ENCODE measurements at places on chromosomes 11 and 22. TPM values are rescaled to one million over a fixed set of nuclear protein-coding genes. Genes with fewer than 3 reads are reported as not detected.

- DNase-seq = no peak
- no peak overlapping the region for H3K4me3 ChIP-seq
- no peaks in the 10 kb centered on the region for H3K27me3 ChIP-seq
- 0 out of 2 replicates have a peak, but pooled peaks cover 2% of the 10 kb centered on the region for H3K4me1 ChIP-seq
These were observed 13.1 kb downstream of the UBASH3B start for GRCh38 chr11:122668562-122669090.

- H3K27me3 ChIP-seq = no peaks in the 10 kb centered on the region
- H3K36me3 ChIP-seq = no peaks in the 10 kb centered on the region
- DNase-seq = no peak
- no peak overlapping the region for H3K27ac ChIP-seq
- H3K4me3 ChIP-seq = no peak overlapping the region
- peaks cover 11% of the 10 kb centered on the region for H3K4me1 ChIP-seq
These were observed 94.9 kb downstream of the FAR1 start for GRCh38 chr11:13763341-13763740.

GRCh38 chr11:133385781-133386180 lies 146.5 kb downstream of the OPCML start:
- H3K27me3 ChIP-seq = no peaks in the 10 kb centered on the region
- H3K36me3 ChIP-seq = no peaks in the 10 kb centered on the region
- DNase-seq = no peak
- peaks cover 12% of the 10 kb centered on the region for H3K4me1 ChIP-seq
- no peak overlapping the region for H3K27ac ChIP-seq

GRCh38 chr11:10067629-10068300 lies 226.3 kb downstream of the SBF2 start:
- peaks cover 28% of the 10 kb centered on the region for H3K4me1 ChIP-seq
- DNase-seq = no peak
- H3K4me3 ChIP-seq = no peak overlapping the region
- H3K27me3 ChIP-seq = no peaks in the 10 kb centered on the region

DNA sequence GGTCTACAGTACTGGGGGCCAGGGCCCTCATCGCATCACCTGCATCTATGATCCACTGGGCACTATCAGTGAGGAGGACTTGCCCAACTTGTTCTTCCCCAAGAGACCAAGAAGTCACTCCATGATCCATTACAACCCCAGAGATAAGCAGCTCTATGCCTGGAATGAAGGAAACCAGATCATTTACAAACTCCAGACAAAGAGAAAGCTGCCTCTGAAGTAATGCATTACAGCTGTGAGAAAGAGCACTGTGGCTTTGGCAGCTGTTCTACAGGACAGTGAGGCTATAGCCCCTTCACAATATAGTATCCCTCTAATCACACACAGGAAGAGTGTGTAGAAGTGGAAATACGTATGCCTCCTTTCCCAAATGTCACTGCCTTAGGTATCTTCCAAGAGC lies 3.8 kb upstream of the PPFIBP2 start:
- no peaks in the 10 kb centered on the region for H3K36me3 ChIP-seq
- DNase-seq = no peak
- H3K27me3 ChIP-seq = peaks cover 11% of the 10 kb centered on the region
- no peak overlapping the region for H3K4me3 ChIP-seq

- peaks cover 20% of the 10 kb centered on the region for H3K36me3 ChIP-seq
- H3K4me3 ChIP-seq = peak overlapping the region; percentile 57
- H3K27me3 ChIP-seq = peaks cover 22% of the 10 kb centered on the region
These were observed 1.1 kb upstream of the CD248 start for GRCh38 chr11:66317723-66318599.

DNA sequence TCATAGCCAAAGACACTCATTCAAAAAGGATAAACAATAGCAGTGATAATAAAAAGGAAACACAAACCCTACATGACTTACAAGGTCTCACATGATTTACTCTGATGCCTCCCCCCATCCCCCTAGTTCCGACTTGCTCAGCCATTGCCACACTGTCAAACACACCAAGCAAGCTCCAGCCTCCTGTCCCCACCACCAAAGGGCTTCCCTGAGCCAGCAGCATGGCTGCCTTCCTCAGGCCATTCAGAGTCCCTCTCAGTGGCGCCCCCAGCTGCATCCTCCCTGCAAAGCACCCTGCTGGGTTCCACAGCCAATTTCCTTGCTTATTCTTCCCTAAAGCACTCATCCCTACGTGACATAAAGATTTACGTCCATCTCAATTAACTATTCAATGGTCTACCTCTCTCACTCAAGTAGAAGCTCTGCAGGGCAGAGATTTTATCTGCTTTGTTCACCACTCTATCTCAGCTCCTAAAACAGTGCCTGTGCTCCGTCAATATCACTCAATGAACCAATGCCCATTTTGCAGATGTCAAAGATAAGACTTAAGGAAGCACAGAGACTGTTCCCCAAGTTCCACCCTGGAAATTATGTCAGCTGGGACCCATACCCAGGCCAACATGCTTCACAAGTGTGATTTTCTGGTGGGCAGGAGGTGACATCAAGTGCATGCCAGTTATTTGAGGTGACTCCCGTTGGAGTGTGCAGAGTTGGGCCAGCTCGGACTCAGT lies 106.9 kb downstream of the SYN3 start:
- H3K36me3 ChIP-seq = peaks cover 3% of the 10 kb centered on the region
- peak; percentile 55 for DNase-seq
- no peaks in the 10 kb centered on the region for H3K27me3 ChIP-seq
- no peak overlapping the region for H3K27ac ChIP-seq

DNA sequence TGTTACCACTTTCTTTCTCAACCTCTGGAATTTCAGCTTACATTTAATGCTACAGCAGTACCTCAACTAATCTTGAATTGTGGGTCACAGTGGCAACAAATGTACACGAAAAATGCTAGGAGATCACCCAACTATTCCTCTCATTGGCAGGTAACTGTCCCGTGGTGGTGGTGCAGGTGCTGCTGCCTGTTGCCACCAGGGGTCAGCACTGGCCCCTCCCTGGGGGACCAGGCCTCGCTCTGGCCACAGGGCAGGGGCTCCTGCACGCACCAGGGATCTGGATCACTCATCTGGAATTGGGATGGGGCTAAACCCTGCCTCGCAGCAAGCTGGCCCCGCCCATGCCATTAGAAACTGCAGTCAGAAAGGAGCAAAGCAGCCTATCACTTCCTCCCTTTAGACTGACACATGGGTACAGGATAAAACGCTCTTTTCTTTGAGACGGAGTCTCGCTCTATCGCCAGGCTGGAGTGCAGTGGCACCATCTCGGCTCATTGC lies 6.9 kb upstream of the POLDIP3 start:
- peaks cover 7% of the 10 kb centered on the region for H3K4me1 ChIP-seq
- H3K36me3 ChIP-seq = peaks cover 2% of the 10 kb centered on the region
- peak; percentile 91 for DNase-seq
- H3K27me3 ChIP-seq = no peaks in the 10 kb centered on the region
- H3K27ac ChIP-seq = no peak overlapping the region
- H3K4me3 ChIP-seq = no peak overlapping the region

GRCh38 chr11:1299621-1300020 lies 9.8 kb downstream of the TOLLIP start:
- H3K36me3 ChIP-seq = peaks cover 2% of the 10 kb centered on the region
- H3K4me3 ChIP-seq = no peak overlapping the region
- DNase-seq = no peak
- peaks cover 22% of the 10 kb centered on the region for H3K4me1 ChIP-seq

DNA sequence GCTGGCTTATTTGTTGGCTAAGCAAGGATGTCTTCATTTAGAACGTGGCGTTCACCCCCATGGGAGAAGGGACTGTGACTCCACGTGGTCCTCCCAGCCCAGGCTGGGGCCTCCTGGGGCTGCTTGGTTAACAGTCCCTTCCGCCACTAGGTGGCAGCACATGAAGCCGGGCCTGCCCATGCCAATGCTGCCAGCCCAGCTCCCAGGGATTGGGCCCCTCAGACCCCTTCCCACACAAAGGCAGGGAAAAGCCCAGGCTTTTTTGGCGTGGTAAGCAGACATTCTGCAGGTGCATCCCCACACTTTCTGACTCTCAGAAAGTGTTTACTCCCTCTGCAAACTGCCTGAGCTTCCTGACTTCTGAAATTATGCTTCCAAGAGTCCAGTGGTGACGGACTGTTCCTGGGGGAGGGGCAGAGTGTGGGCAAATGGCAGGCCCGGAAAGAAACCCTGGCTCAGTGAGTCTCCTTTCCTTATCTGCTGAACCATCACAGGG lies 3.1 kb downstream of the CBX6 start:
- H3K36me3 ChIP-seq = peaks cover 13% of the 10 kb centered on the region
- peaks cover 32% of the 10 kb centered on the region for H3K4me1 ChIP-seq
- H3K27ac ChIP-seq = no peak overlapping the region
- H3K27me3 ChIP-seq = no peaks in the 10 kb centered on the region
- DNase-seq = peak; percentile 91

DNA sequence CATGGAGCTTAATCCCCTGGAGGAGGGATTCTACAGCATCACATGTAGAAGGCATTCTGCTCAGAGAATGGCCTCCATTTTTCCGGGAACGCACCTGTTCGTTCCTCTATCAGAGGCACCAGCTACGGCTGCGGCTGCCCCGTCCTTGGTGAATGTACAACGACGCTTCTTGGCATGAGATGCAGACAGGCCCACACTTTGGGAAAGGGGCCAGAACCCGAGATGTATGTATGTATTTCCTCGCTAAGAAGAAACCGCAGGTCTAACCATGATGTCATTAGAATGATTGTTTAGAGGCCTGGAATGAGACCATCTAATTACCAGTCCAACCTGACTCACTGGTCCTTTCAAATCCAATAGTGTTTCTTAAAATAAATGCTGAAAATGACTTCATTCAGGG lies 1293.4 kb downstream of the TBC1D22A start:
- H3K4me1 ChIP-seq = no peaks in the 10 kb centered on the region
- H3K36me3 ChIP-seq = no peaks in the 10 kb centered on the region
- H3K4me3 ChIP-seq = no peak overlapping the region
- no peak for DNase-seq

- no peak overlapping the region for H3K27ac ChIP-seq
- peaks cover 21% of the 10 kb centered on the region for H3K4me1 ChIP-seq
These were observed 53.1 kb downstream of the SLC22A12 start for GRCh38 chr11:64643920-64644646.

GRCh38 chr22:47495110-47495509 lies 732.7 kb downstream of the TBC1D22A start:
- H3K36me3 ChIP-seq = peaks cover 39% of the 10 kb centered on the region
- no peak overlapping the region for H3K4me3 ChIP-seq
- H3K4me1 ChIP-seq = no peaks in the 10 kb centered on the region
- H3K27me3 ChIP-seq = peaks cover 3% of the 10 kb centered on the region
- no peak overlapping the region for H3K27ac ChIP-seq

GRCh38 chr22:42820045-42820763 lies 36.9 kb downstream of the ARFGAP3 start:
- peaks cover 11% of the 10 kb centered on the region for H3K36me3 ChIP-seq
- DNase-seq = no peak
- no peak overlapping the region for H3K27ac ChIP-seq

DNA sequence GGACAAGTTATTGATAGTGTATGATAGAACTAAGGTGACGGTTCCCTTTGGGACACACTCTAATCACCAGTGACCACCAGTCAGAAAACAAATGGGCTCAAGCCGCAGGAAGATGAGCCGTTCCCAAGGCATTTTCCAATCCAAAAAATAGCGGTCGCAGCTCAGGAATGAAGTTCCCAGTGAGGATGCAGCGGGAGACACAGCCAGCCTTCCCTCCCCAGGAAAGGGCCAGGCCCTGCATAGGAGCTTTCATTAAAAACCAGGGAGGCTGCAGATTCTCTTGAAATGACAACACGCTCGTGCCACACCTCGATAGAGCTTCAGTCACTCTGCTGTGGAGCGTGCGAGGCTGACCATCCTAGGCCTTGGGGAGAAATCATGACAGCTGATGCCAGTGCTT lies 65.8 kb upstream of the WNT7B start:
- H3K4me3 ChIP-seq = no peak overlapping the region
- H3K27ac ChIP-seq = no peak overlapping the region
- peak; percentile 4 for DNase-seq
- H3K4me1 ChIP-seq = peaks cover 14% of the 10 kb centered on the region
- H3K27me3 ChIP-seq = peaks cover 36% of the 10 kb centered on the region

DNA sequence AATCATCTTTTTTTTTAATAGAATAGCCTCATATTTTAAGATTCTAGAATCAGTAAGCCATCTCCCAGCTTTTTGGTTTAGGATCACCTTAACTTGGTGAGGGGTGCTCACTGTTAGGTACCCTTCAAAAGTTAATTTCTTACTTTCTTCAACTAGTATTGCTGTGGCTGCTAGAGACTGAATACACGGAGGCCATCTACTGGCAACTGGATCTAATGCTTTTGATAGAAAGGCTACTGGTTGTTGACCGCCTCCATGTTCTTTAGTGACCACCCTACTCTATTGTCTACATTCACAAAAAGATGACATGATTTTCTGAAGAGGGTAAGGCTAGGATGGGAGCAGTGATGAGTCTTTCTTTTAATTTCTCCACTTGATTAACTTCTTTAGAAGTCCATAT lies 16.7 kb upstream of the ALDH3B2 start:
- H3K27ac ChIP-seq = no peak overlapping the region
- DNase-seq = no peak
- peaks cover 8% of the 10 kb centered on the region for H3K36me3 ChIP-seq
- no peak overlapping the region for H3K4me3 ChIP-seq

GRCh38 chr11:44752300-44752699 lies 25.5 kb downstream of the TSPAN18 start:
- H3K27ac ChIP-seq = no peak overlapping the region
- H3K4me1 ChIP-seq = peaks cover 77% of the 10 kb centered on the region
- DNase-seq = no peak
- H3K4me3 ChIP-seq = no peak overlapping the region

GRCh38 chr11:90512846-90513245 lies 290.0 kb upstream of the CHORDC1 start:
- H3K36me3 ChIP-seq = no peaks in the 10 kb centered on the region
- H3K27me3 ChIP-seq = no peaks in the 10 kb centered on the region
- H3K4me3 ChIP-seq = no peak overlapping the region
- no peak for DNase-seq

- peaks cover 21% of the 10 kb centered on the region for H3K4me1 ChIP-seq
- H3K27me3 ChIP-seq = no peaks in the 10 kb centered on the region
- no peak overlapping the region for H3K27ac ChIP-seq
These were observed 449 bp downstream of the PIDD1 start for GRCh38 chr11:804599-804964.

DNA sequence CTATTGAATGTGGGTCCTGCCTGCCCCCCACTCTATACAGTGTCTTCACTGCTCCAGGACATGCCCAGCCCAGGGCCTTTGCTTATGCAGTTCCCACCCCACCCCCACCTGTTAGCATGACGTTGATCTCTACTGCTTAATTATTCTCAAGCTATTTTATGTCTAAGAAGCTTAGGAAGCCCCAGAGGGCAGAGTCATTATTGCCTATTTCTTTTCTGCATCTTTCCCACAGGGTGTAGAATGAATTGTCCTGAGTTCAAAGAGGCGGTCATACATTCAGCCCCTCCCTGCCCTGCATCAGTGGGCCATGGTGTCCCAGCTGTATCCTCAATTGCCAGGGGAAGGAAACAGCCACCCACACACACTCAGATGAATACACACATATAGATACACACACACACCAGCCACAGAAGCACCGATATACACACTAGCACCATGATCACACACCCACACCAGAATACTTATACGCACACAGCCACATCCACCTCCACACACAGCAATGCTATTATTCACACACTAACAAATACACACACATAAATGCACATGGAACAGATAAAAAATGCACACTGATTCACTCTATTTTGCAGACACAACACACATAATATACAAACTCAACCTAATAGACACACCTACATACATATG lies 1.5 kb downstream of the PDE2A start:
- H3K27ac ChIP-seq = no peak overlapping the region
- peaks cover 45% of the 10 kb centered on the region for H3K4me1 ChIP-seq
- peaks cover under 1% of the 10 kb centered on the region for H3K36me3 ChIP-seq
- H3K27me3 ChIP-seq = peaks cover 67% of the 10 kb centered on the region

The RABL2B gene
- 24.0 TPM for total RNA-seq

The MCAM gene
- 26.4 TPM for total RNA-seq

The SLC22A25 gene
- not detected for total RNA-seq

The TMEM132A gene
- total RNA-seq = 114 TPM

Measured in WTC11 (cell line).